ENCODE measurements at places on chromosomes 13 and 19.
A peak's percentile ranks its signal among the peaks of the same experiment; 100 is the strongest.

DNA sequence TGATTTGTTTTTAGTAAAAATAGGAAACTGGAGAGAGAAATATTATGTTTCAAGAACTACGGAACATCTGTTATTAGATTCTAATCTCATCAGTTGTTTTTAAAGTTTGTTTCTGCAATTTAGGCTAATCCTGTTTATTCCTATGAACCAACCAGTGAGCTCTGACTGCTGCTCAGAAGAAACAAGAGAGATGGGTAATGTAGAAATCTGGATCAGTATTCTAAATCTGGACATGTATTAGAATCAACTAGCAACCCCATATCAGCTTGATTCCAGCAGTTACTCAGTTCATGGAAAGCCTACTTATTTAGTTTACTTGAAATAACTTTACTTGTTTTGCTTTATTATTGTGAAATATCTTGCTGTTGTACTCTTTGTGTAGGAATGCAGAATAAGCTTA lies 115.2 kb downstream of the TNFRSF19 start:
- no peak for DNase-seq

GRCh38 chr19:35351411-35352176 lies 3.9 kb downstream of the FFAR1 start:
- DNase-seq: no peak

DNA sequence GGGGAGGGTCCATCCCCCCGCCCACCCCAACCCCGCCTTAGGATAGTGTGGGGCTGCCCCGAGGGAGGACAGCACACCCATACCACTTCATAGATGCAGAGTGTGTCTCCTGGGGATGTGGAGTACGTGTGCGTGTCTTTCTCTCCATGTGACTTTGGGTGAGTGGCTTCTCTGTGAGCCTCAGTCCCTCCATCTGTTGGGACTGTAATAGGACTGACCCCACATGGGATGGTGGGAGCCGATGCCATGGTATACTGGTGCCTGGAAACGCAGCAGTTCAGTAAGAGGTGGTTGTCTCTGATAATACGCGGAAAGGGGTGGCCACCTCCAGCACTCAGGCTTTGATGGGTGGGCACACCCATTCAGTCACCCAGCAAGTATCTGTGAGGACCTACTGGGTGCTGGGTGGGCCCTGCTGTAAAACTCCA lies 816 bp upstream of the PRKD2 start:
- no peak for DNase-seq

DNA sequence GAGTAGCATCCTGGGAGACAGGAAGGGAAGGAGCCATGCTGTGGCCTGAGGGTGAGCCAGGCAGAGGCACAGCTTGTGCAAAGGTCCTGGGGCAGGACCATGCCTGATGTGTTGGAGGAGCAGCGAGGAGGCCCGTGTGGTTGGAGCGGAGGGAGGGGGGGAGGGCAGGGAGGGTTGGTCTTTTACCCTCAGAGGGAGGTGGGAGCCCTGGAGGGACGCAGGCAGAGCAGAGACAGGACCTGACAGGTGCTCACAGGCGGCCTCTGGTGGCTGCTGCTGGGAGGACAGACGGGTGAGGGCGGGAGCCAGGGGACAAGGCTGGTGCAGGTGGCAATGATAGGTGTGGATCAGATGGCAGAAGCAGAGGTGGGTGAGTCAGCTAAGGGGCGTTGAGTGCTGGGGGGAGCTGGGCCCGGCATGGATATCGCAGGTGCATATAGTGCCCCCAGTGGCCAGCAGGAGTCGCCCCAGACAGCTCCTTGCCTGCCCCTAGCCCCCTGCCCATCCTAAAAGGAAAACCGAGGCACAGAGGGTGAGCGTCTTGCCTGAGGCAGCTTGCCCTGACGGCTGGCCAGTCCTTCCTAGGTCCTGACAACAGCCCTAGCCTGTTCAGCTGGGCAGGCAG lies 9.8 kb upstream of the GNA15 start:
- DNase-seq: peak; percentile 76

- peak; percentile 76 for DNase-seq
Measured at GRCh38 chr13:20566898-20567874, at the start of gene IFT88. Gene IFT88, plus strand, starts transcription at chr13:20567157. Its CDS starts 7,229 bp downstream, at chr13:20574386.

DNA sequence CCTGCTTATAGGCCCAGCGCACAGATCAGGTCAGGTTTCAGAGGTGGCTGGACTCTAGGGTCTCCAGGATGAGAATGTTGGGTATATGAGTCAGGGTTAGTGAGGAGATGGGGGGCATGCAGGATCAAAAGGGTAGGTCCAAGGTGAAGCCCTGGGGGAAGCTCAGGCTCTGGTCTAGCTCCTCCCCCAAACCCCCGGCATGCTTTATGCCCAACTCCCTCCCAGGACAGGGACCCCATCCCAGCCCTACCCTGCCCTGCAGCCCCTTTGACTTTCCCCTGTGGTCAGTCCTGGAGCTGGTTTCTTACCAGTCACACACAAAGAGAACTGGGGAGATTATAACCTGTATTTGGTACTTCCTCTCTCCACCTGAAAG lies 9.8 kb upstream of the CEACAM18 start:
- DNase-seq: no peak

GRCh38 chr19:47402504-47402903 lies 16.8 kb downstream of the MEIS3 start:
- no peak for DNase-seq

- DNase-seq: no peak
Measured at GRCh38 chr19:55225415-55225958, 3.1 kb downstream of the TMEM86B start.

- no peak for DNase-seq
Measured at GRCh38 chr13:76289558-76289957, 596.6 kb downstream of the KCTD12 start.

- no peak for DNase-seq
Measured at GRCh38 chr13:52599037-52599847, 43.0 kb upstream of the HNRNPA1L2 start.
